Renal cortex interstitium (tissue), 15 donors: ENCODE measurements at places on chromosomes 16 and 17.

DNA sequence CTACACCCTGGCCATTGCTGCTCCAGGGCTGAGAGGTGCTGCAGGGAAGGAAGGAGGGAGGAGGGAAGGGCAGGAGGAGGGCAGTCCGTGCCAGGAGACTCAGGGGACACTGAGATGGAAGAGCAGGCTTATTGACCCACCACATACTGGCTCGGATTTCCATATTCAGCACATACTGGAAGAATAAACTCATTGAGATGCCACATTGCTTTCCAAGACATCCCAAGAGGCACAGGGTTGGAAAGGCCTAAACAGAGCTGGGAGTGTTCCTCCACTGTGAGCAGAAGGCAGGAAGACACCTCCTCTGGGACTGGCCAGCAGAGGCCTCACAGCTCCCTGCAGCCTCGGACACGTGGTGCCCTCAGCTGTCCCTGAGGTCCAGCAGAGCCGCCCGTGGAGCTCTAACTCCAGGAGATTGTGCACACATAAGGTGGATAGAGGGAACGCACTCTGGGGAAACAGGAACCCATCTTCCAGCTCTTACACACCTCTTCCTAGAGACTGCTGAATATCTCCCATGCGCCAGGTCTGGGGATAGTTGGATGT, 17.4 kb downstream of the CCDC182 start:
- DNase-seq: no peak

DNA sequence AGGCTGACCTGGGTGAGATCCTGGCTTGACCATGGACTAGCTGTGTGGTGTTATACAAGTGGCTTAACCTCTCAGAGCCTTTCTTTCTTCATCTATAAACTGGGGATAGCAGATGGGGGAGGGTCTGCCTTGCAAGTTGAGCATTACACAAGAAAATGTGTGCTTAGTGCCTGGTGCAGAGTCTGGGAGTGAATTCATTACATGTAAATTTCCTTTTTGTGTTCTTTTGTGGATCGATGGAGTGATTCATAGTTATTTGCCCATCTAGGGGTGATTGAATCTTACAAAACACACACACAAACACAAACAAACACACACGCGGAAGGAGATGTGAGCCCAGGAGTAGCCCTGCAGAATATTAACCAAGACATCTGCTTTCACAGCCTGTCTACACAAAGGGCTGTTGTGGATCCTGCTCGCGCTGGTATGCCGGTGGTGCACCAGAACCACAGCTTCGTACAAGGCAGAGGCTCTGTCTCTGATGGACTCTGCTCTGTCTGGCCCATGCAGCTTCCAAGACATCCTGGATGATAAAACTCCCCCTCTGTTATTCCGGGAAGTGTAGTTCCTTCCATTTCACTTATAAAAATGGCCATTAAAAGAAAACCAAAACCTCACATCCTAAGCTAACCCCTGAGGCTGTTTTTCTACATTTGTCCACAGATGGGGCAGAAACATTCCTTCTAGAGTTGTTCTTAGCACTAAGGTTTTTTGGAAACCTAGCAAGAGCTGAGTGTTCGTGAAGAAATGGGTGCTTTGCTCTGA, 86.1 kb downstream of the UTP18 start:
- no peak for DNase-seq

GRCh38 chr17:29240477-29240876, 6.2 kb upstream of the CRYBA1 start:
- DNase-seq: no peak

- no peak for DNase-seq
Measured at GRCh38 chr17:80034791-80035686, 633 bp downstream of the TBC1D16 start.

DNA sequence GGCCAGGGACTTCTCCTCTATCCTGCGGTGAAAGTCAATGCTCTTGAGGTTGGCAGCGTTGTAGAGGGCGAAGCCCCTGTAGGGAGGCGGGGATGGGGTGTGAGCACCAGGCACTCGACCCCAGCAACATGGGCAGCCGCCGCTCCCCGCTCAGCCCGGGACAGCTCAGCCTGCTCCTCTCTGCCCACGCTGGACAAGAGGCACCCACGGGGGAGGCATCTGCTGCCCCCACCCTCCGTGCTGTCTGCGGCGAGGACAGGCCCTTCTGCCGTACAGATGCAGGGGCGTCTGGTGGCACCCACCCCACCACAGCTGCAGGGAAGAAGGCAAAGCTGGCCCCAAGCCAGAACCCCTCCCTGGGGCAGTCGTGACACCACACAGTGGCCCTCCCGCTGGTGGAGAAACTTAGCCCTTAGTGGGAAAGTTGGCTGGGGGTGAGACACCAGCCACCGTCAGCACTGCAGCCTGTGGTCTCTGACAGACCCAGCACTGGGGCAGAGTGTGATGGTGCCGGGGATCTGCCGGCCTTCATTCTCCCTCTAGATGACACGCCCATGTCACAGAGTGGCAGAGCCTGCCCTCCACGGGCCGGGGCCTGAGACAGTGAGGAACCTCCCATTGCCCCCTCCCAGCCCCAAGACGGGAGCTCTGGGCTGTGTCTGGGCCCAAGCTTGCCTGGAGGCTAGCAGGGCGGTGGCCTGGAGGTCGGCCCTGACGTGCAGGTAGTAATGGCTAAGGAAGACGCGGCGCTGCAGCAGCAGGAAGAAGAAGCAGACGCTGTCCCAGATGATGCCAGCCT, 19.5 kb downstream of the CTU2 start:
- no peak for DNase-seq
